Cerebellar nuclear complex (tissue), 1 donor: ENCODE measurements at places on chromosomes 7 and 10.

- DNase-seq, result no peak
Observed at GRCh38 chr7:3537210-3537875, 236.3 kb downstream of the SDK1 start.

DNA sequence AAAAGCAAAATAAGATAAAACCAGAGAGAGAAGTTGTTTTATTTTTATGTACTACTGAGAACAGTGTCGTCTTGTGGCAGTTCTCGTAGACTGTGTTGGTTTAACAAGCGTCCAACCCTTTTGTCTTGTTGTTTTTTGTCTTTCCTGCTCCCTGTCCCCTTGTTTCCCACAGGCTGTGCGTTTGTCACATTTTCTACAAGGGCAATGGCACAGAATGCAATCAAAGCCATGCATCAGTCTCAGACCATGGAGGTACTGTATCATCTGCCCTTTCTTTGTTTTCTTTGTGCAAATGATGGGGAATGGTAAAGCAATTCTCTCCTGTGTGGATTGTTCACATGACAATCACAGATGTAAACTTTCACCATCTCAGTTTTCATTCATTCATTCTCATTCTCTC lies 248.8 kb downstream of the CELF2 start:
- DNase-seq, result no peak

GRCh38 chr10:78915190-78915518 lies 153.6 kb upstream of the ZMIZ1 start:
- DNase-seq, result no peak

- no peak for DNase-seq
Observed at GRCh38 chr10:132100556-132101349, 35.0 kb downstream of the JAKMIP3 start.

GRCh38 chr7:75691793-75692543 lies 46.8 kb downstream of the HIP1 start:
- no peak for DNase-seq
